LHCN-M2 (cell line): ENCODE measurements at places on chromosomes 7 and 10.

- DNase-seq = no peak
Observed at GRCh38 chr7:135337506-135337905, 103.9 kb downstream of the STRA8 start.

GRCh38 chr7:149385195-149385950 is 75.5 kb downstream of the ZNF777 start:
- DNase-seq = no peak

- DNase-seq = no peak
Observed at GRCh38 chr10:74750848-74751274, 75.5 kb upstream of the KAT6B start.

- DNase-seq = no peak
Observed at GRCh38 chr7:29422829-29423228, 140.8 kb upstream of the PRR15 start.

DNA sequence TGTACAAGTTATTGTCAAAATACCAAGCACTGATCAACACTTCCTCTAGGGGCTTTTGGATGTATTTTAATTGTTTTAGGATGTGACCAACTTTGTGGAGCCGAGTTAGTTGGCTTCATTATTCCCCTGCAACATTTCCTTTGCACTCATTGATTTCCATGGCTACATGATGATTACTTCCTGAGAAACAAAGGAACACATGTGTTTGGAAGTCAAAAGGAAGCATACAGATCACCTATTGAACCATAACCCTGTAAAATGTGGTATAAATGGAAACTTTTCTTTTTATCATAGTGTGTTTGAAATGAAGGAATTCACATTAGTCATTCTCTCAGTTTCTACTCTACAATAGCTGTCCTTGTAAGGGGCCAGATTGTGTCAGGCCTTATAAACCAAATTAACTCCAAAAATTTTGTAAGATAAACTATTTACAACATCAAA is 32.2 kb upstream of the EXOC6 start:
- no peak for DNase-seq
